Upper lobe of right lung (tissue), 1 donor: ENCODE measurements at places on chromosomes 6 and 20.

- DNase-seq: no peak
Measured at GRCh38 chr6:27854421-27854820, 57.8 kb downstream of the OR2B2 start.

- DNase-seq: no peak
Measured at GRCh38 chr6:79718509-79719247, 87.5 kb downstream of the SH3BGRL2 start.

- DNase-seq: no peak
Measured at GRCh38 chr20:25566821-25567220, 18.5 kb downstream of the NINL start.

DNA sequence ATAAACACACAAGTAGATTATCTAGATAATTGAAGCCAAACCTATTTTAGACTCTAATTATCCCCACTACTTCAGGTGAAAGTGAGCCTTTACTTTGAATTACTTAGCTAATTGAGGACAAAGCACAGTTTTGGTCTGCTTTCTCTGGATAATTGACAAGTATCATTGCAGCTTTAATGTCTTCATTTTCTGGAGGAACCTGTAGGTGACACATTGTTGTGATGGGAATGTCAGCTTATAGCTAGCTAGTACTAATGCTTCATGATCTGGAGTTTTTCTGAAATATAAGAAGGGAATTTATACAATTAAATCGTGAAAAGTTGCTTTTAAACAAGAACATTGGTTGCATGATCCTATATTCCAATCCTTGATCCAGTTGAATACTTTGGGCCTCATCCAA lies 319.3 kb upstream of the CITED2 start:
- DNase-seq: no peak

GRCh38 chr6:18823782-18824386 lies 436.7 kb downstream of the RNF144B start:
- DNase-seq: no peak

DNA sequence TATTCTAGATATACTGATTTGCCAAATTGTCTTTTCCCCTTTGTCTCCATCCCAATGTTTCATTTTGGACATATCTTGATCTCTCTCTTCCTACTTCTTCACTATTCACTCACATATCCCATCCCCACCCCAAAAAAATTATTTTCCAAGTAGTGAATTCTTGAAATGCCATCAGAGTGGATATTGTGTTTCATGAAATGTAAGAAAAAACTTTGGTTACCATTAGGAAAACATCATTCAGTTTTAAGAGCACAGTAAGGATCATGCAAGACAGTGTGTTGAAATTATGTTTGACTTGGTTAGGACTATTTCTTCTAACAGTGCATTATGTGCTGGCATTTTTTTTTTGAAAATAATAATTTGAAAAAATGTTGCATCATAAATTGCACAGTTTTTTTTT lies 5.7 kb downstream of the RSPO3 start:
- no peak for DNase-seq

DNA sequence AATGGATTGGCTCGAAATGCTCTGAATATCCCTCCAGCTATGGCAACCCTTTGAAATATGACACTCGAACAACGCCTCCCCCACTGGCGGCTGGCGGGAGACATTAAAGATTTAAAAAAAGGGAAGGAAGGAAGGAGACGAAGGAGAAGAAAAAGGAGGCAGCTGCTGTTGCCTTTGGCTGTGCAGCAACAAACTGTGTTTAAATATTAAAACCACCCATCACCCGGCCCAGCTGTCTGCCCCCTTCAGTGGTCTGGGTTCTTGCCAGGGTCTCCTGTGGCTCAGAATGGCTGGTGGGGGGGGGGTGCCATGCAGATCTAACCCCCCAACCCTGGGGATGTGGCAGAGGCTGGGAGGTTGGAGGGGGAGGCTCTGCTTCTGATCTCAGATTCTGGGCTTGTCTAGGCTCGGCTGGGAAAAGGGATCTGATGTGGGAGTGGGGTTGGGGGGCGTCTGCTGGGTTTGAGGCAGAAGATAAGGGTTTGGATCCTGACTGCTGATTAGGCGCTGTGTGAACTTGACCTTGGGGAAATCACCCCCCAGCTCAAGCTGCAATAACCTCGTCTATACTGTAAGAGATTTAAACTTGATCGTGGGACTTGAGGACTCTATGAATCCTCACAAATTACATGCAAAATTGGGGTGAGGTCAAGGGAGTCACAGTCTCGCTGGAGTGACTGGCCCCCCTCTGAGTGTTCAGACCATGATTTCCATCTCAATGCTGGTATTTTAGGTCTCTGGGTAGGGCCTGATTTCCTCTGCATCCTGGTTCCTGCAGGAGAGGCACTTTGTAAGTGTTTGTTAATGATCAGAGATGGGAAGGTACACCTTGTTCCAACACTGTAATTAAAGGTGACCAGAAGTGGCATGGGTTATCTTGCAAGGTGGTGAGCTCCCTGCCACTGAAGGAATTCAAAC lies 40.3 kb upstream of the BLCAP start:
- no peak for DNase-seq
